MCF 10A (cell line): ENCODE measurements at places on chromosomes 1 and 21.

GRCh38 chr21:26849428-26850115 is 4.4 kb upstream of the ADAMTS1 start:
- DNase-seq = peak; percentile 67

GRCh38 chr21:42611852-42612251 is 41.6 kb upstream of the PDE9A start:
- DNase-seq = no peak

GRCh38 chr1:71068325-71069240 is 12.3 kb downstream of the ZRANB2 start:
- peak; percentile 17 for DNase-seq

DNA sequence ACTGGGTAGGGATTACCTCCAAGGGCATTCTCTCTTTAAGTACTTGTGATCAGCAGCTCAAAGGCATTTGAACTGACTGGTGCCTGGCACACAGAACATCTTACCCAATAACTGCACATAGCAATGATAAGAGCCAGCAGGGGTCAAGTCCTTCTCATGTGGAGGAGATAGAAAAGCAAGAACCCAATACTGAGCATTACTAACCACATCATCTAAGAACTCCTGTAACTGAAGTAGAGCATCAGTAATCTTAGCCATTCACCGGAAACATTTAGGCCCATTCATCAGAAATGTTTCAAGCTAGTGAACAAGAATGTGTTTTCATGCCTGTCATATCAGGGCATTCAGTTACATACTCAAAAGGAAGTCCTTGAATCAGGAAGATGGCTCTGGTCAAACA is 33.6 kb upstream of the THEM4 start:
- no peak for DNase-seq

GRCh38 chr1:160161965-160162705 is 10.7 kb downstream of the ATP1A4 start:
- peak; percentile 17 for DNase-seq

GRCh38 chr1:9388335-9389180 is 95.9 kb downstream of the SPSB1 start:
- DNase-seq = peak; percentile 55

GRCh38 chr1:26858891-26859640 is 3.9 kb upstream of the SFN start:
- DNase-seq = peak; percentile 94

- peak; percentile 44 for DNase-seq
Observed at GRCh38 chr1:101193733-101194169, 43.1 kb upstream of the S1PR1 start.

- DNase-seq = no peak
Observed at GRCh38 chr21:40754466-40754865, 92.5 kb downstream of the DSCAM start.
